NT2/D1 (cell line): ENCODE measurements at places on chromosomes 13 and 19.

GRCh38 chr19:40235238-40236025 lies 8.9 kb upstream of the CCNP start:
- no peak for DNase-seq

- no peak for DNase-seq
These were observed 30.1 kb upstream of the OBI1 start for GRCh38 chr13:78689011-78689410.

DNA sequence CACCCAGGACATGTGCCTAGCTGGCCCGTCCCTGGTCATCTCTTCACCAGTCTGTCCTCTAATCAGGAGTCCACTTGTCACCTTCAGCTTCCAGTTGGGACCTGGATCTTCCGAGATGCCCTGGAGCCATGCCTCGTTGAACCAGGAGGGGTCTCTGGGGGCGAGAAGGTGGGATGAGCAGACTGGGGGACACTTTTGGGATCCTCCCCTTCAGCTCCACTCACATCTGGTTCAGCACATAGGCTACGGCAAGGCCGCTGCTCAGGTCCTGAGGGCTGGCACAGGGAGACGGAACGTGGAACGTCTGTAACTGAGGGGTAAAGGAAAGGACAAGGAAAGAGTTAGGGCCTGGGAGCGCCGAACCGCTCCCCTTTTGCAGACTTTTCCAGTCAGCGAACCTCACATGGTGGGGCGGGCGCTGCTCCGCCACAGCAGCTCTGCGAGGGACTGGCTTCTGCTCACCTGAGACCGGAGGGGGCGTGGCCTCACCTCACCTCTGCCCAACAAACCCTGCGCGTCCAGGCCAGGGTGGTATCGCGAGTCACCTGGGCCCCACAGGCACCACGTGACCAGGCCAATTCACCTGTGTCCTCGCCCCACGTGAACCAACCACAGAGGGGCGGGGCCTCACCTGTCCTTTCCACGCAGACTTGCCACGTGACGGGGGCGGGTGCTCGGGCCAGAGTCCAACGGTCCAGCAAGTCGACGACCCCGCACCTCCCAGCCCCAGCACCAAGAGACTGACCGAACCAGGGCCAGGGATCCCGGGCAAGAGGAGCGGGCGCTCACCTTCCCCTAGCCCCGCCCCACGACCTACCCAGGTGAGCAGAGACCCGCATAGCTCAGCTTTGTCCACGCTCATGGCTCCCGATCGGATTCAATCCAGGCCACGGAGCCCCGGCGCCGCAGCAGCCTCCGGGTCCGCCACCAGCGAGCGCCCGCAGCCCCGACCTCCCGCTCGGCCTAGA lies at the start of gene HOOK2:
Gene HOOK2 (minus strand): TSS at position 965 of the 968 bp plus-strand sequence. CDS start 103 bp downstream, at position 862.
- no peak for DNase-seq

GRCh38 chr13:28651810-28652401 lies 7.0 kb upstream of the POMP start:
- DNase-seq = no peak
